ENCODE measurements at places on chromosomes 2 and 18. TPM values are rescaled to one million over a fixed set of nuclear protein-coding genes. Genes with fewer than 3 reads are reported as not detected.
A peak's percentile ranks its signal among the peaks of the same experiment; 100 is the strongest.

GRCh38 chr2:231685349-231686191 lies 22.8 kb upstream of the PTMA start:
- H3K36me3 ChIP-seq = no peaks in the 10 kb centered on the region
- no peak overlapping the region for H3K4me3 ChIP-seq
- DNase-seq = peak; percentile 62
- no peak overlapping the region for H3K27ac ChIP-seq
- no peaks in the 10 kb centered on the region for H3K27me3 ChIP-seq

DNA sequence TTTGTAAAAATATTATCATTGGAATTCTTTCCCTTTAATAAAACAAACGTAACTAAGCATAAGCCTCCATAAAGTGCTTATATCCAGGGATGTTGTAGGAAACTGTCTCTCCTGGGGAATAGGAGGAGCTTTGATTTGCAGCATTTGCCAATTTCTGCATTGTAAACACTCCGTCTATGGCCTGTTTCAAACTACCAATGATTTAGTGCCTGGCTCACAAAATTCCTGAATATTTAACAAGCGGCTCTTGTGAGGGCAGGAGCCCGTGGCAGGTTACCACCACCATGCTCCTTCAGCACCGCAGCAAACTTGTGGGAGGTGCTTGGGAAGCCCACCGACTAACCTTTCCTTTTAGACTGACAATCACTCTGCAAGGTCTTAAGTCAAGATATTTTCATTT lies 520.3 kb downstream of the SOX11 start:
- H3K27me3 ChIP-seq = no peaks in the 10 kb centered on the region
- H3K36me3 ChIP-seq = no peaks in the 10 kb centered on the region

- peaks cover 15% of the 10 kb centered on the region for H3K4me1 ChIP-seq
- no peak for DNase-seq
- no peak overlapping the region for H3K27ac ChIP-seq
- no peaks in the 10 kb centered on the region for H3K36me3 ChIP-seq
- H3K4me3 ChIP-seq = no peak overlapping the region
Observed at GRCh38 chr2:159126432-159127022, 158.1 kb downstream of the TANC1 start.

DNA sequence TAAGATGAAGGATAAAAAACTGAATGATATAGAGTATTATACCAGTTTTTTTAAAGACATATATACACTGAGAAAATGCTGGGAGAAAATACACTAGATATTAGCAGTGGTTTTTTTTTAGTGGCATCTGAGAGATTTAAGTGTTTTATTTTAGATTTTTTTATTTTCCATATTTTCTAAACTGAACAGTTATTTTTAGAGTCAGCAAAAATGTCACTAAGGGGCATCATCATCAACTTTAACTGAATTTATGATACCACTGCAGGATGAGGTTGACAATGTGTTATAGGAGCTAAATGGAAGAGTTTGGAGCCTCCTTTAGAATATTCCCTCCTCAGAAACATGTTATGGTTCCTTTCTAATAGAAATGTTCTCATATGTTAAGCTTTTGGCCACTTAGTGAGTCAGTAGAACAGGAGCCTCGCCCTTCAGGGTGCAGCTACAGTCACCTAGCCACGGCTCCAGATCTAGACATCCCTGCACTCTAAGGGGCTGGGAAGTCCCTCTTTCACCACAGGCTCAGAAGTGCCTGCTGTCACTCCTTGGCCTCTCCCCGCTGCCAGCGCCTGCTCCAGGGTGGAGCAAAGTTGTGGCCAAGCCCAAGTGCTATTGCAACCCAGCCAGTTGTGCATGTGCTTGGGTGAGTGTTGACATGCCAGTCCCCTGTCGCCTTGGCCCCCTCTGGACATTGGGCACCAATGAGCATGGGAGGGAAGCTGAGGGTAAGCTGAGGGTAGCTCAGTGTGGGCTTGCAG lies 210.7 kb upstream of the RASGRP3 start:
- H3K27me3 ChIP-seq = no peaks in the 10 kb centered on the region
- H3K27ac ChIP-seq = no peak overlapping the region

ITGA4 gene
- total RNA-seq = 8.2 TPM

GRCh38 chr18:52312346-52312745 lies 27.7 kb upstream of the DCC start:
- DNase-seq = no peak
- no peak overlapping the region for H3K4me3 ChIP-seq
- H3K36me3 ChIP-seq = no peaks in the 10 kb centered on the region
- no peaks in the 10 kb centered on the region for H3K27me3 ChIP-seq

TUBB6 gene
- 137 TPM for total RNA-seq

- DNase-seq = peak; percentile 67
- H3K4me3 ChIP-seq = no peak overlapping the region
- H3K36me3 ChIP-seq = no peaks in the 10 kb centered on the region
- no peaks in the 10 kb centered on the region for H3K27me3 ChIP-seq
- no peak overlapping the region for H3K27ac ChIP-seq
- no peaks in the 10 kb centered on the region for H3K4me1 ChIP-seq
Observed at GRCh38 chr2:46364797-46365457, 67.7 kb downstream of the EPAS1 start.

GRCh38 chr2:65737452-65738011 lies 305.1 kb upstream of the SPRED2 start:
- peaks cover 7% of the 10 kb centered on the region for H3K4me1 ChIP-seq
- no peaks in the 10 kb centered on the region for H3K27me3 ChIP-seq
- peak overlapping the region; percentile 32 for H3K27ac ChIP-seq
- no peaks in the 10 kb centered on the region for H3K36me3 ChIP-seq

DNA sequence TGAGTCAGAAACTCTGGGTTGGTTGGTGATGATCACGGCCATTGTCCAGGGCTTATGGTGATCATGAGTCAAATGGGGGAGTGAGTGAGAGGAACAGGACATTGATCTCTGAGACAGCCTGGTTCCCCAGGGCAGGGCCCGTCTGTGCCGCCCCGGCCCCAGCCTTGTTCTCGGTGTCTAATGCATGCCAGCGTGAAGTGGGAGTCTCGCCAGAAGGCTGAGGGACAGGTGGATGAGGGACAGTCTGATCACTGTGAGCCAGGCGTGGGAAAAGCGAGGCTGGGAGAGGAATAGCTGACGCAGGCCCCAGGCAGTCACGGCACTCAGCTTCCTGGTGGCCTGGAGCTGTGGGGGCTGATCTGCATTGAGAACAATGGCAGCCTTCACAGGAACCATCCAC lies 208.3 kb upstream of the HDAC4 start:
- peaks cover 3% of the 10 kb centered on the region for H3K27me3 ChIP-seq
- H3K27ac ChIP-seq = no peak overlapping the region
- H3K36me3 ChIP-seq = no peaks in the 10 kb centered on the region
- H3K4me1 ChIP-seq = no peaks in the 10 kb centered on the region

- H3K27ac ChIP-seq = no peak overlapping the region
- no peak for DNase-seq
- H3K36me3 ChIP-seq = no peaks in the 10 kb centered on the region
- no peaks in the 10 kb centered on the region for H3K27me3 ChIP-seq
- no peak overlapping the region for H3K4me3 ChIP-seq
Observed at GRCh38 chr2:56244506-56244905, 60.7 kb downstream of the CCDC85A start.

DNER gene
- 0.97 TPM for total RNA-seq
